ENCODE measurements at places on chromosomes 6 and 20.

GRCh38 chr6:119974430-119975159, 625.0 kb upstream of the MAN1A1 start:
- no peak for DNase-seq

- peak; percentile 17 for DNase-seq
Observed at GRCh38 chr6:141675957-141676356, 456.8 kb upstream of the GJE1 start.

GRCh38 chr6:7421066-7421465, 31.5 kb downstream of the RIOK1 start:
- no peak for DNase-seq

DNA sequence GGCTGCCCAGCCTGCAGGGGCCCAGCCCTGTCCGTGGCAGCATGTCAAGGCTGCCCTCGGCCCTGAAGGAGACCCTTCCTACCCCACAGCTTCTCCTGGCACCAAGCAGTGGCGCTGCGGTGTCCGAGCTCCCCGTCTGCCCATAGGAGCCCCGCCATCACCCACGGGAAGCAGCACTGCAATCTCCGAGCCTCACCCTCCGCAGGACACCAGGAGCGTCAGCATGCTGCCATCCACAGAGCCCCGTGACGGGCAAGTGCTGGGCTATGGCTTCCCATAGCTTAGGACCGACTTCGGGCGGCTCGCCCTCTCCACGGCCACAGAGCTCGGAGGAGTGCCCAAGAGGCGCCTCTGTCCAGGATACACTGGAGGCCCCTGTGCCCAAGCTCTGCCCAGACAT, 25.1 kb downstream of the YTHDF1 start:
- no peak for DNase-seq

GRCh38 chr20:21396599-21397340, 556 bp downstream of the NKX2-4 start:
- no peak for DNase-seq

GRCh38 chr20:46931699-46932098, 37.1 kb downstream of the EYA2 start:
- DNase-seq = peak; percentile 31

GRCh38 chr20:9927224-9927623, 88.3 kb upstream of the PAK5 start:
- no peak for DNase-seq

- no peak for DNase-seq
Observed at GRCh38 chr6:157570104-157570503, 189.1 kb downstream of the ZDHHC14 start.

Measured in fibroblast of skin of right quadriceps (primary cell).